ENCODE measurements at places on chromosomes 1 and 21.

DNA sequence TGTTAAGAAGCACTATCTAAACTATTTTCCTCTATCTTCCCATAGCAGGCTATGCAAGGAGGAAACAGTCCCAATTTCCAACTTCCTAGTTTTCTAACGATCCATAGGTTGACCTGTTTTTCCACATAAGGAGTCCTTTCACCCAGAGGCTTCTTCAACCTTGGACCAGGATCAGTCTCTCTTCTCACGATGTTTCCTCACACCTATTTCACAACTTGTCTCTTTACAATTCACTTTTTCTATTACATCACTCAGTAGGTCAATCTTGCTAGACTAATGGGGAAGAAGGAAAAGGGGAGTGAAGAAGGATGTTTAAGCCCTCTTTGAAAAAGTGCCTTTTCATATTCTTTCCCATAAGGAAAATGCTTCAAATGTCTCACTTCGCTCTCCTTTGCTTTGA lies 15.9 kb downstream of the PALMD start:
- DNase-seq, result no peak

GRCh38 chr1:67459068-67459467 lies 28.9 kb upstream of the SERBP1 start:
- DNase-seq, result no peak

DNA sequence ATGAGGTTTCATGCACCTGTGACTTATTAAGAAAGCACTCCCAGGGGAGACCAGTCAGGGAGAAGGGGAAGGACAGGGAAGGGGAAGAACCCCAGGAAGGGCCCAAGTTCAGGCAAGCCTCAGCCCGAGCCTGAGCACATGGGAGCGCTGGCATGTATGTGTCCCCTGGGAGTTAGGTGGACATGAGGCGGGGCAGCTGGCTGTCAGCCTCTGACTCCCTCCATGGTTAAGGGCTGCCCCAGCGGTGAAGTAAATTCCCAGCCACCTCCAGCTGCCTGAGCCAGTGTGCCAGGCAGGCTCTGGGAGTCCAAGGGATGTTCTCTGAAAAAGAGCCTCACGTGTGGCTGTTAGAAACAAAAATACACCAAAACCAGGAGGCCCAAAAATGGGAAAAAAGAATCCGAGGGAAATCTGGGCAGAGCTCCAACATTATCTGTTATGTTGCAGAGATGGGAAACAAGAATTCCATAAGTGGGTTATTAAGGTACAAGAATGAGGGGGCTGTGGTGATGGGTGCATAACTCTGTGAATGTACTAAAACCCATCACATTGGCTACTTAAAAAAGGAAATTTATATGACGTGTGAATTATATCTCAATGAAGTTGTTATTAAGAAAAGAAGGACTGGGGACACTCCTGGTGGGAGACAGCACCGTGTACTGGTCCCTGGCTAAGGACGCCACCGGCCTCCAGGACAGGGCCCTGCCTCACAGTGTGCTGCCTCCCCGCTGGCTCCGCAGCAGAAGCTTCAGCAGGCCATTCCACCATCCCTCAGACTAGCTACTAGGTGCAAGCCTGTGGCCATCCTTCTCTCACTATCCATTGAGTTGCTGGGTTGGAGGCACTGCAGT lies 18.7 kb downstream of the DMRTB1 start:
- no peak for DNase-seq

DNA sequence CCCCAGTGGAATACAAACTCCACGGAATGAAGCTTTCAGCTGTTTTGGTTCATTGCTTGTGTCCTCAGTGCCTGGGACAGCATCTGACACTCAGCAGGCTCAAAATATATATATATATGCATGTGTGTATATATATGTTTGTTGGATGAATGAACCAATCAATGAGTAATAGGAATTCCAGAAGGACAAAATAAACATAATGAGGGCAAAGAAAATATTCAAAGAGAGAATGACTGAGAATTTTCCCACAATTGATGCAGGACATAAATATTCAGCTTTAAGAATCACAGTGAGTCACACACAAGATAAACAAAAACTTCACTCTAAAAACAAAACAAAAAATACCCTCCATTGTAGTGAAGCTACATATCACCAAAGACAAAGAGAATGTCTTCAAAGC lies 64.0 kb downstream of the CHD5 start:
- peak; percentile 33 for DNase-seq

DNA sequence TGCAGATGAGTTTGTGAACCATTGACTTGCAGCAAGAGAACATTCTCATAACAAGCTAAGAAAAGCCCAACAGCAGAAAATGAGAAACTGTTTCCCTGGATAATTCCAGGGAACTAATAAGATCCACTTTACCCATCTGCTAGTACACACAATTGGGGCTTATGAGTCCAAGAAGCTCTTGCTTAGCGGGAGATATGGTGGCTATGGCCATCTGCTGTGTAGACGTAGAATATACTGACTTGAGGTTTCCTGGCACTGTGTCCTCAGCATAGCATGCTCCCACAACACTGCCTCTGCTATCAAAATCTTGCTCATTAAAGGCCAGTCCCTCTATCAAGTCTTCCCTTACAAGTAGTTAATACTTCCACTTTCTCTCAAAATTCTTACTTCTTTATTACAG lies 6.8 kb upstream of the RXRG start:
- no peak for DNase-seq

DNA sequence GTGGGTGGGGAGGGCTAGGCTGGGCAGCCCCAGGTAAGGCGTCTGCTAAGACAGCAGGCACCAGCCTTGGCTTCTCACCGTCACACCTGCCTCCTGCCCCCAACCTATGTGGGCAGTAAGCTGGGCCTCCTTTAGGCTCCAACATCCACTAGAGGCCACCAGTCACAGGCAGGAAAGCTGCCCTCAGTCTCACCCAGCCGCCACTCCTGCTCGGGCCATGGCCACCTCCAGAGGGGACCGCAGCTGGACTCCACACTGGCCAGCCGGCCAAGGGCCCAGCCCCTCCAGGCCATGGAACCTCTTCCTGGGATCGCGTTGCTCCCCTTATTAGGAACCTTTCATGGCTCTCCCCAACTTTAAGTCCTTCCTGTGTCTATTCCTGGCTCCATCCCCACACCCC lies 74.5 kb downstream of the MRPL37 start:
- DNase-seq, result no peak

- DNase-seq, result no peak
These were observed 50.2 kb downstream of the UBE4B start for GRCh38 chr1:10082785-10083479.

DNA sequence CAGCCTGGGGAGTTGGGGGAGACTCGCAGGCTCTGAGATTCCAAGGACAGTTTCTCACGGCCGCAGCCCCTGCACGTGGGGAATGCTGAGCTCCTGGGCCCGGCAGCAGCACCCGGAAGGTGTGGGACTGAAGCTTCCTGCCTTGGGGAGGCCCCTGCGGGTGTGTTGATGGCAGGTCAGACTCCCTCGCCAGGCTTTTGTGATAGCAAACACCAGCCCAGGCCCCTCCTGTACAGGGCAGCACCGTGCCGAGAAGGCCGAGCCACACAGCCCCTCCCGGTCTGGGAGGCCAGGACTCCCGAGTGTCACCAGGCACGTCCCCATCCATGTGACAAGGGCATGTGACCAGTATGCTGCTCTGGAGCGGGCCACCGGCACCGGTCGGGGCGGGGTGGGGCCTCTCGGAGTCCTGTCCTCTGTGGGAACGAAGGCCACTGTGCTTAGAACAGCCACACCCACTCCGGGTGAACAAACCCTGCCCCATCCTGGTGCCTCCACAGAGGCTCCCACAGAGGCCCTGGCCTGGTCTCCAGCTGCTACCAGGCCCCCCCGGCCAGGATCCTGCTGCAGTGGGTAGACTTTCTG lies 31.1 kb upstream of the ARHGEF16 start:
- DNase-seq, result no peak

DNA sequence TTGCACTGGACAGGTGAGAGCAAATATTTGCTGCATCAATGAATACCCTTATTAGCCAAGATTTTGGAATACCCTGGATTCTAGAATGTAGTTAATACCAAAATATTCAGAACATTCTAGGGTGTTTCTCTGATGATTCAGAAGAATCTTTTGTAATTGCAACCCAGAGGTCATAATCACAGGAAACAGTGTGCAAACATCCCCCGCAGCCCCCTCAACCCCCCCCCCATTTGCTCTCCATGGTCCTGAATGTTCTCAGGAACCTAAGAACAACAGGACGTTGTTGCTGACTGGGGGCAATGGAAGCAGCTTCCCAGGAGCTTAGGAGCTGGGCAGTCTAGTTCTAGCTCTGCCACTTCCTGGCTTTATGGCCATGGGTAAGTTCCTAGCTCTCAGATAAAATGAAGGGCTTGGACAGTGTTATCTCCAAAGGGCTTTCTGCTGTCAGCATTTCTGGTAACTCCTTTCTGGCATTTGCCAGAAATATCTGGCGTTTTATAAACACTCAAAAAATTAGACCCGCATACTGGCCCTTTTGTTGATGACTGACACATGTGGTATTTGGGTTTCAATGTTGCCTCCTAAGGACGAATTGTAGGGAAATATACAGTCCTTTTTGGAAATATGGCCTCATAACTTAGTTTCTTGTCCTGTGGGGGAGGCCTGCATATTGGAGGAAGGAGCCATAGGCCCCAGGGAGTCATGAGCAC lies 178.6 kb downstream of the RRAGC start:
- DNase-seq, result no peak

GRCh38 chr1:81069856-81070255 lies 730.9 kb upstream of the ADGRL2 start:
- DNase-seq, result no peak

GRCh38 chr1:198107091-198107501 lies 49.7 kb upstream of the NEK7 start:
- DNase-seq, result no peak

DNA sequence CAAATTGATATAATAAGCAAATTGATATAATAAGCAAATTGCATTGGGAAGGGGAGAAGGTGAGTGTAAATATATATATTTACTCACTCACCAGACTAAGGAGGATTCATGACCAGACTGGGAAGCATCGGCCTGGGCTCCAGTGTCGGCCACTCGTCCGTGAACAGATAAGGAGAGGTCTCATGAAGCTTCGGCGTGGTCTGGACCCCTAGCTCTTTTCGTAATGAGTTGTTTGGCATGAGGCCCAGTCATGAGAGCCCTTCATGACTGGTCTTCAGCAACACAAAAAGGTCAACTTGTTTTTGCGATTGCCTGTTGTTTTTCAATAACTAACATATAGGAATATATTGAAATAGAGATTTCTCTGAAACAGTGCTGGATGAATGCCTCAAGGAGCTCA lies 222.9 kb upstream of the KCNK2 start:
- no peak for DNase-seq

- no peak for DNase-seq
These were observed 19.7 kb upstream of the KCNC4 start for GRCh38 chr1:110190282-110190929.

GRCh38 chr1:43831851-43832250 lies 101.8 kb upstream of the ARTN start:
- no peak for DNase-seq

DNA sequence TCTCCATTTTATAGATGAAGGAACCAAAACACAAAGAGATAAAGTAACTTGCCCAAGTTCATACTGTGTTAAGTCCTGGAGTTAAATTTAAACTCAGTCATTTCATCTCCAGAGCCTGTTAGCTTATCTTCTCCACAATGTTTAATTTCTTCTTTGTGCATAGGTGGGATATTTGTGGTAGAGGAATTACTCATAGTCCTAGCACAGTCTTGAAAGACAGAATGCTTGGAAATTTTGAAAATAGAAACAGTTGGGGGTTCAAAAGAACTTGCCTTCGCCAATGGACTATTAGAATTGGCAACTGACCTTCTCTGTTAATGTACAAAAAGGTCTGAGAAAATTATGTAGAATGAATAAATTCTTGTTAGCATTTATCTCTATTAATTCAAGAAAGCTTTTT lies 832.0 kb upstream of the PRMT6 start:
- no peak for DNase-seq

DNA sequence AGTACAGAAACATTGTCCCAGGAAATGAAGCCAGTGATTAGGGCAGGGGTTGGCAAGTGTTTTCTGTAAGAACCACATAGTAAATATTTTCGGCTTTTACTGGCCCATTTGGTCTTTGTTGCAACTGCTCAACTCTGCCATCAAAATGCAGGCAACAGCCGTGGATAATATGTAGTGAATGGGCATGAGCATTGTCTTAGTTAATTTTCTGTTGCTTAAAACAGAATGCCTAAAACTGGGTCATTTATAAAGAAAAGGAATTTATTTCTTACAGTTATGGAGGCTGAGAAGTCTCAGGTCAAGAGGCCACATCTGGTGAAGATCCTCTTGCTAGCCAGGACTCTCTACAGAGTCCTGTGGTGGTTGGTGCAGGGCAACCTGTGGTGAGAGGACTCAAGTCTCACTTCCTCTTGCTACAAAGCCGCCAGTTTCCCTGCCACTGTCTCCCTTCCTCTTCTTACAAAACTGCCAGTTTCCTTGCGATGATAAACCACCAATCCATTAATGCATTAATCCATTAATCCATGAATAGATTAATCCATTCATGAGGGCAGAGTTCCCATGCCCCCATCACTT lies 166.4 kb downstream of the PSMG1 start:
- DNase-seq, result no peak

GRCh38 chr1:226708967-226709396 lies 30.1 kb downstream of the ITPKB start:
- no peak for DNase-seq

DNA sequence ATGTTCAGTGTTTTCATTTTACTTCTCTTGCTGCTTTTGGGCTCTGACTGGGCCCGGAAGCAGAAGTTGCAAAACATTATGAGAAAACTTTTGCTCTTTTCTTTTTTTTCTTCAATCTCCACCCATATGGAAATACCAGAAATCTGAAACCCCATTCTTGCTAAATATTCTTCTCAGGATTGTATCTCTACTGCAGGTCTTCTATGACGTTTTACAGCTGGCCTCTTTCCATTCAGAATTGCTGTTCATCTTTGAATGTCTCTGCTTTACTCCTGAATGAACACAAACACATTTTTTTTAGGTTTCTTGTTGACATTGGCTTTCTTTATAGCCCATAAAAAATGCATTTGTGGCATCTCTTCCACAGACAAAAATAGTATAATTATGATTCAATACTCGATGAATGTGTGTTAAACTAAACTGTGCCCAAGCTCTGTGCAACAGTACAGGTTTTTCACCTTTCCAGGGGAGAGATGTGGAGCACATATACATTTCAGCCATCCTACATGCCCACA lies 18.8 kb downstream of the PTPRC start:
- DNase-seq, result peak; percentile 64

GRCh38 chr21:32611471-32611997 lies 643 bp downstream of the CFAP298 start:
- DNase-seq, result no peak

- no peak for DNase-seq
These were observed 876 bp downstream of the RAB29 start for GRCh38 chr1:205774198-205775014.

DNA sequence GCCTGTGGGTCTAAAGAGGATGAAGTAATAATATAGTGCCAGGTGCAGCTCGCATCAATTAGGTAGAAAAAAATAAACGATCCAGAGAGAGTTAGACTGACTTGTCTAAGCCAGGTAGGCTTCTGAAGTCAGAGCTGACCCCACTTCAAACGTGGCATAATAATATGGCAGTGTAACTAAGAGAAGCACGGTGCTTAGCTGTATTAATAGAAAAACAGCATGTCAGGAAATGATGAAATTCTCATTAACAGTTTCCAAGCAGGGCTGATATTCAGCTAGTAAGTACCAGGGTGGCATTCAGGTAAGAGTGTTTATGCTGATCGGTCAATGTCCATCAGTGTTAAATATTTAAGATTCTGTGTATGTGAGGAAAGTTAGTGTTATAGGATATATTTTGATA lies 145.8 kb upstream of the SAMSN1 start:
- DNase-seq, result no peak
